ENCODE measurements at places on chromosomes 6 and 20.

GRCh38 chr6:109979033-109979921 is 1.2 kb downstream of the GPR6 start:
- no peak for DNase-seq

DNA sequence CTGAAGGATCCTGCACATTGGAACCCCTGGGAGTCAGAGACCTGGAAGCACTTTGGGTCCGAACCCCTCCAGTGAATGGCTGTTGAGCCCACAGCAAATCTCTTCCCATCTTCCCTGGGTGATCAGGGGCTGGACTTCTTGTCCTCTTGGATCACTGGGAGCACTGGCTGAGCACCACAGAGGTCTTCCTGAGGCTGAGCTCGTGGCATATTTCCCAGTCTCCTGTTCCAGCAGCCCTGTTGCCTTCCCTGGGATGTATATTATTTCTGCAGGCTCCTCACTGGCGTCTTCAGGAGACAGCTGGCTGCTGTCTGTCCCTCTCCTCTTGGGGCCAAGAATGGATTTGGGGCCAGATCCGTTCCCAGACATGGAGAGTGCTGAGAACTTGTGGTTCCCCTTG is 43.4 kb downstream of the PTK7 start:
- no peak for DNase-seq

DNA sequence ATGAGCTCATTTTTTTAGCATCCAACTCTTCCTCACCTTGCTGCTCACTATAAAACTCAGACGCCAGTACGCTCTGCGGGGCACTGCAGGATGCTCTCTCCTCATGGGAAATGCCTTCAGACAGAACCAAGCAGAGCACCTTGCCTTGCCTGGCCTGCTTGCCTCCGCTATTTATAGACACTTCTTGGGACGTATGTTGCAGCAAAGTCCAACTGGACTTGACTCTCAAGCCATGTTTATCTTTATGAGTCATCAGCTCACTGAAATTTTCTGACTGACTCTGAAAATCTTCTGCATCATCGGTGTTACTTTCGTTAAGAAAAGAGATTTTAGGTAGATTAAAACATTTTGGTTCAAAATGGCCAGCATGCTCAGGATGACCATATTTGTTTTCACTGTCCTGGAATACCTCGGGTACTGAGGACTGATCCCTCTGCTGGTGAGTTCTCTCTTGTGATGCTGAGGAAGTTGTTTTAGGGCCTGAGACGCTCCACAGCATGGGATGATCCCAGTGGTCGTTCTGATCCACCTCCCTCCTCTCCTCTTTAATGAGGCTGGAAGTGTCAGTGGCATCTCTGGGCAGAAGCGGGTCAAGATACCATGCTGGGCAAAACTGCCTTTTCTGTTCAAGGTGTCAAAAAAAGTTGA is 204.5 kb downstream of the KIF16B start:
- no peak for DNase-seq

GRCh38 chr6:109102762-109103161 is 7.5 kb downstream of the CEP57L1 start:
- DNase-seq, result no peak

DNA sequence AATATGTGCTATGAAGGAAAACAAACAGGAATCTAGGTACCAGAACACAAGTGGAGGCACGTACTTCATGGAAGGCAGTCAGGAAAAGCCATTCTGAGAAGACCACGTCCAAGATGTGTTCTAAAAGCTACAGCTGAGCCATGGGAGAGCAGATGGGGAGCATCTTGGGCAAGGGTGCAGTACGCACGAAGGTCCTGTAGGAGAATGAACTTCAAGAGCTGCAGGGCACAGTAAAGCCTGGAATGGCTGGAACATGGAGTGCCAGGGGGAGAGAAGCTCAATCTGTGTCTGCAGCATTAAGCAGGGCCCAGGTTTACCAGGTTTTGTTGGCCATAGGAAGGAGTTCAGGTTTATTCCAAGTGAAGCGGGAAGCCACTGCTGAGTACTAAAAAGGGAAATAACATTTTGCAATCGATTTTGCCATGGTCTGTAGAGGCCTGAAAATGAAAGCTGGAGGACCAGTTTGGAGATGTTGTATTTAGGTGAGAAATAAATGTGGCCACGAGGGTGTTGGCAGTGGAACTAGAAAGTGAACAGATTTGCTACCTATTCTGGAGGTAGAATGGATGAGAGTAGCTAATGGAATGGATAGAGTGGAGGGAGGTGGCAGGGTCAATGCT is 29.9 kb downstream of the ADTRP start:
- DNase-seq, result peak; percentile 42

GRCh38 chr6:122869437-122870024 is 80.5 kb downstream of the SMPDL3A start:
- peak; percentile 52 for DNase-seq

GRCh38 chr6:33008944-33009861 is at the start of gene HLA-DOA:
Gene HLA-DOA (minus strand): TSS chr6:33009591.
- peak; percentile 48 for DNase-seq

- DNase-seq, result no peak
These were observed 5.3 kb downstream of the KCNK5 start for GRCh38 chr6:39224011-39224410.

GRCh38 chr6:138987080-138987642 is 892 bp downstream of the REPS1 start:
- DNase-seq, result no peak

- DNase-seq, result no peak
These were observed 1166.8 kb upstream of the CITED2 start for GRCh38 chr6:140541288-140541687.

DNA sequence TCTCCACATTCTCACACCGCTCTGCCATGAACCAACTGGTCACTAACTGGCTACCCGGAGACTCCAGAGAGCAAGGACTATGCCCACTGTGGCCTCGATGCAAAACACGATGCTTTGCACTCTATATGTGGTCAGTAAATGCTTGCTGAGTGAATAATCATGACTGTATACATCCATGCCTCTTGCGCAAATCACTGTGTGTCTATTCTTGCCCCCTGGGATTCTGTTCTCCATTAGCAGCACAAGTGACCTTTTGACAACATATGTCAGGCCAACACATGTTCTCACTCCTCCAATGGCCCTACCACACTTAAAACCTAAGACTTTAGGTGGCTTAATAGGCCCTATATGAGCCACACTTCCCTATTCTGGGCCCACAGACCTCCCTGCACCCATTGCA is 16.9 kb downstream of the KIF16B start:
- DNase-seq, result peak; percentile 62

GRCh38 chr6:16653226-16653625 is 108.0 kb downstream of the ATXN1 start:
- no peak for DNase-seq

- no peak for DNase-seq
These were observed 155.8 kb downstream of the EYA4 start for GRCh38 chr6:133396984-133397348.

DNA sequence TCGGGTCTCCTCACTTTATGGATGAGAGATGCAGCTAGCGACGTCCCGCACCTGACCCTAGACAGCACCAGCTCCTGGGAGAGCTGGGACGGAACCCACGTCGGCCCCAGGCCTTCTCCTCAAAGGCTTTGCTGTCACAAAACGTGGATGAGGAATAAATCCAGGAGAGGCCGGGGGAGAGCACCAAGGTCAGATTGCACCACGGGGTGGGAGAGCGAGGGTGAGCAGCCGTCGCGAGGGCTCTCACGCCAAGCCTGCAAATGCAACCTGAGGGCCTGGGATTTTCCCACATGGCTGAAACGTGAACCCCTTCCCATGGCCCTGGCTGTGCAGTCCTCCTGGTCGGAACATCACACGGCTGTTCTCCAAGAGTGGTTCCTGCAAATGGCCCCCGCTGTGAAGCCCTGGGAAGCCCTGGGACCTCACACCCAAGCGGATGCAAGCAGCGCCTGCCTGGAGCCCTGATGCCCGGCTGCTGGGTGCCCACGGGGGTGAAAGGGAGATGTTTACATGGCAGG is 45.3 kb downstream of the DLL1 start:
- DNase-seq, result no peak

DNA sequence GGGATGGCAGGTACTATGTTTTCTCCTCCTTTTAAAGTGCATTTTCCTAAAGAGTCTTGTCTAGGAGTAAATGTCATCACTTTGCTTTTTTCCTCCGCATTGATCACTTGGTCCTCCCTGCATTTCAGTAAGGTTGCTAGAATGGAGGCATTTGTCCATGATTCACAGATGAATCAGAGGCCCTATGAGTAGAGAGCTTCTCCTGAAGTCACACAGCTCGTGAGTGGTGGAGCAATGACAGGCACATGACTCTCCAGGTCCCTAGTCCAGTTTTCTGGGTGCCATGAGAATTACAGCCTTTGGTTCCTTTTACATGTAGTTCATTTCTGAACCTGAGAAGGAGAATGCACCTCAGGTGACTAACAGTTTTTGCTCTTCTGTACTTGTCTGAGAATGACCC is 50.5 kb downstream of the HLA-A start:
- peak; percentile 75 for DNase-seq

DNA sequence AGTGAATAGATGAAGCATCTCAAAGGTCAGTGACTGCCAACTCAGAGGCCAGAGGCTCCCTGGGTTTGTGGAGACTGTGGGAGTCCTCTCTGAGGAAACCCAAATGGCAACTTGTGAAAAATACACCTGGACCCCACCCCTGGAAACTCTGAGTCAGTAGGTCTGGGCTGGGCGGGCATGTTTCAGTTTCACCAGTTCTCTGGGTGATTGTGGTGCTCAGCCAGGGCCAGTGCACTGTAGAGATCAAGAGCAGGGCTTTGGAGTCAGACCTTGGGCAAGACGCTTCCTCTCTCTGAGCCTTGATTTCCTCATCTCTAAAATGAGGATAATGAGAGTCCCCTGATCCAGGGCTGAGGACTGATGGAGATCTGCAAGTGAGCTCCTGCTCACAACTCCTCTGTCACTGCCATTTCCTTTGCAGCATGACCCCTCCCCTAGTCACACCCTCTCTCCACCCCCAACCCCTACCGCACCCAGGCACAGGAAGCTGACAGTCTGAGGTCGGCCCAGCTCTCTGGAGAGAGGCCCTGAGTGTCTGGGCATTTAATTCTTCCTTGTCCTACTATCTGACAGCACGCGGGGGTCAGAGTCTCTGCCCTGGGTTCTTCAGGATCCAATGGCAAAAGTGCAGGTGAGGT is 5.1 kb downstream of the DEF6 start:
- DNase-seq, result peak; percentile 79
